ENCODE measurements at places on chromosomes 7 and 10.

- no peak for DNase-seq
These were observed 628.6 kb upstream of the POM121L12 start for GRCh38 chr7:52406808-52407207.

GRCh38 chr10:48976196-48976595, 36.6 kb upstream of the LRRC18 start:
- DNase-seq, result no peak

- DNase-seq, result no peak
These were observed 26.5 kb downstream of the SNX8 start for GRCh38 chr7:2287745-2288144.

DNA sequence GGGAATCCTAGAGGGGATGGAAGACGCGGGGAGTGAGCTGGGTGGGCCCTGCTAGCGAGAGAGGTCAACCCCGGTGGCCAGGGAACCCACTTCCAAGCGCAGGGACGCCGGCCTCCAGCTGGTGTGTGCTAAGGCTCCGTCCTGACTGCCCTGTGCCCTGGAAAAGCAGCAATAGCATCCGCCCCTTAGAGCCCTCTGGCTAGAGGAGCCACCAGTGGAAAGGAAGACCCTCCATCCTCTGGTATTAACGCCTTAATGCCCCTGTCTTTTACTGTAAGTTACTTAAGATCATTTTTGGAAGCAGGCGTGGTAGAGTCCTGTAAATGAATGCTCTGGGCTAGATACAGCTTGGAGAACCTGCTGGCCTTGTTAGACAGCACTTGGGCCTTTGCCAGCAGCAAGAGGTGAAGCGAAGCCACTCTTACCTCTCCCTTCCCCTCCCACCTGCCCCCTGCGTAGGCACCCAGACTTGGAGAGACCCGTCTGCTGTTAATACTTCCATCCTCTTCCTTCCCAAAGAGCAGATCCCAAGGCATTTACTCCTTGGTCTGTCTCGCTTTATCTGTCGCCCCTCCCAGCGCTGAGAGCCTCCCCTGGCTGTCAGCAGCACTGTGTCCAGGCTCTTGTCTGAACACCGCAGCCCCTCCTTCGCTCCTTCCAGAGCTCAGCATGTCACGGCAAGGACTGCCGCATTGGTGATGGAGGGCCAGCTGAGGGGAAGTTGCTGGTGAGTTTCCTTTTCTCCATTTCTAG, 4.6 kb downstream of the REPIN1 start:
- no peak for DNase-seq

DNA sequence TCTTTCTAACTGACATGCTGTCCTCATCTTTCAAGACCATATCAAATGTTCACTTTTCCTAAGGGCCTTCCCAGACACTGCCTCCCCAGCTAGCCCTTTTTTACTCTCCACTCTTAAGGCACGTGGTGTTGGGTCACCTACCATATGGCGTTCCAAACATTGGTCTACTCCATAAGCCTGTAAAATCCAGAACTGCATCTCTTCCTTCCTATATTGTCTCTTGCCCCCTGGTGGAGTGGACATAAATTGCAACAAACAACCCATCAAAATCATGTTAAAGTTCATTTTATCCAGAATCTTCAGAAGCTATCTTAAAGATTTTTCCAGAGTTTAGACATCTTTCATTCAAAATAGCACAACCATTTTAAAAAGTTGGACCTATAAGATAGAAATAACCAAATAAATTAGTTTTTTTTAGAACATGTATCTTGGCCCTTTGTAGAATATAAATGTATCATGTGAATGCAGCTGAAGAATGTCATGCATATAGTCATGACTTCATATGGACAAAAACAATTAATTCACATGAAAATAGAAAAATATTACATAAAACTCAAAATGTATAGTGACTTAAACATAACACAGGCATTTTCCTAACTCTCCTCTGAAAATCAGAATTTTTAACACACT, 180.6 kb upstream of the CHRM2 start:
- DNase-seq, result no peak

DNA sequence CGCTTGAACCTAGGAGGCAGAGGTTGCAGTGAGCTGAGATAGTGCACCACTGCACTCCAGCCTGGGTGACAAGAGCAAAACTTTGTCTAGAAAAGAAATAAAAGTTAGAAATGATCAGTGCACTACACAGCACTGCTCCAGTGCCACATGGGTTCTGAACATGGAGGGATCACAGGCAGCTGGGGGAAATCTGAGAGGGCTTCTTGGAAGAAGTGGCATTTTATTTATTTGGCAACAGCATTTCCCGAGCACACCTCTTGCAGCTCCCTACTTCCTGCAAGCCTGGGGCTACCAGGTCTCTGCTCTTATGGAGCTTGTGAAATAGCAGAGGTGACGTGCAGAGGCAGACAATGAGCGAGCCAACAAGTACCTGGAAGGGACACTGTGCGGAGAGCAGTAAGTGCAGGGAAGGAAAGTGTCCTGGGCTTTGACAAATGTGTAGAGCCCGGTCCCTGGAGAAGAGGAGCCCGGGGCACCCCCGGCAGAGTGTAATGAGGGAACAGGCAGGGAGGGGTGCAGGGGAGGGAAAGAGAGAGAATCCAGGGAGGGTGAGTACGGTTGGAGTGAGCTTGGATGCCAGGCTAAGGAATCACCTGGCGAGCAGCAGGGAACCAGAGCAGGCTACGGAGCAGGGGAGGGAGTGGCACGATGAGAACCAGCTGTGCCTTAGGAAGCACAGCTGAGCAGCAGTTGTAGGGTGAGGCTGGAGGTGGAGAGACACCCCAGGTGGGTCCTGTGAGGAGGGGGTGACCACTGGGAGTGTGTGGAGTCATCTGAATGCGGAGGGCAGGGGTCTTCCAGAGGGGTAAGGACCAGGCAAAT, 104.6 kb upstream of the CTBP2 start:
- DNase-seq, result no peak

DNA sequence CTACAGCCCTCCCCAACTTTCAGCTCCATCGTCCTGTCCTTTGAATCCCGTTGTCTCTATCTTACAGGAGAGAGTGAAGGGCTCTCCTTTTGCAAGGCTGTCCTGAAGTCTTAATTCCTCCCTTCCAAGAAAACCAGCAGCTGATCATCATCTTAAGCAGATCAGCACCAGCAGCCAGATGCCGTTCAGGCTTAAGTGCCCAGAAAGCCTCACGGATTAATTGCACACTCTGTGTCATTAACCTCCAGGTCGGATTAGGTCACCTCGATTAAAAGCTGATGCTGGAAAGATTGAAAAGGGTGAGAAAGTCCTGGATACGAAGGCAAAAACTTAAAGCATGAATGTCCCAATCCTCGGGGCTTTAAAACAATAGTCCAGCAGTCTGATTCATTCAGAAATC, 24.8 kb upstream of the ADARB2 start:
- no peak for DNase-seq

- DNase-seq, result no peak
These were observed 6.3 kb upstream of the TBATA start for GRCh38 chr10:70791386-70792039.

DNA sequence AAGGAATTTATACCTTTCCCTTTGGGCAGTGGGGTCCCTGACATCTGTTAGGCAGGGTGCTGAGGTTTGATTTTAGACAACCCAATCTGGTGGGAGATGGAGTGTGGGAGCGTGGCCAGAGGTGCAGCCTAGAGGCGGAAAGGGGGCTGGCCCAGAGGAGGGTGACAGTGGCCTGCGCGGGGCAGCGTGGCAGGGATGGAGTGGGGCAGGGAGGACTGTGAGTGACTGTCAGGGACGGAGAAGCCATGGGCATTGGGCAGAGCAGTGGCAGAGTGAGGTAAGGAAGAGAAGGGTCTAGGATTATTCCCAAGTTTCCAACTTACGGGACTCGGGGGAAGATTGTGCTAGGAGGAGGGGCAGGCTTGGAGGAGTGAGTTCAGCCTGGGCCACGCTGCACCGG, 181.9 kb downstream of the CCDC3 start:
- no peak for DNase-seq

DNA sequence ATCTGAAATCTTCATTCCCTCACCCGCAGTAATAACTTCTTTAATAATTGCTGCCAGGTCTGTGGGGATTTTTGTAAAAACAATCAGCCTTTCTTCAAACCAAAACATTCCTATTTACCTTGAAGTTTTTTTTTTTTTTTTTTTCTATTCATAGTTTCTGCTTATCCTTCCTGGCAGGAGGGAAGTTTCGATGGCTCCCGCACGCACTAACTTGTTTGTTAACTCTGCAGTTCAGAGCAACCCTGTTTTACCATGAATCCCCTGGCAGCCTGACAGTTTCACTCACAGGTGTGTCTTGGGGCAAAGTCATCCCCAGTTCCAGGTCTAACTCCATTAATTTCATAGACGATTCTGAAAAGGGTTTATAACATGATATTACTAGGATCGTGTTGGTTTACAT, 149.3 kb downstream of the KLF6 start:
- DNase-seq, result no peak

DNA sequence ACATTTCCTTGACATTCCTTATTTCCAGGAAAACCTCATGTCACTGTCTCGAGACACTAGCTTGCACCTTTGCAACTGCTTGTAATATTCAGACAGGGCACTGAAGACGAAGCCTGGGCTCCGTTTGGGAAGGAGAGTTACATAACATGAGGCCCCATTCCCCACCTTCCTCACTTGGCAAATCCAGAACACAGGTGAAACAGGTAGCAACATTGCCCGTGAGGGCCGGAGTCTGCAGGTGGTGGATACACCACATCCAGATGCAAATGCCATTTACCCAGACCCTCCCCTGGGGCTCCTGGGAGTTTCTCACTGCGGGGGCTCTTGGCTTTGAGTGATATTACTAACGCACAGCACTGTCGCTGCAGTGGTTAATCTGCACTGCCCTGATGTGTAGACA, 491.0 kb downstream of the PTPRN2 start:
- DNase-seq, result no peak

DNA sequence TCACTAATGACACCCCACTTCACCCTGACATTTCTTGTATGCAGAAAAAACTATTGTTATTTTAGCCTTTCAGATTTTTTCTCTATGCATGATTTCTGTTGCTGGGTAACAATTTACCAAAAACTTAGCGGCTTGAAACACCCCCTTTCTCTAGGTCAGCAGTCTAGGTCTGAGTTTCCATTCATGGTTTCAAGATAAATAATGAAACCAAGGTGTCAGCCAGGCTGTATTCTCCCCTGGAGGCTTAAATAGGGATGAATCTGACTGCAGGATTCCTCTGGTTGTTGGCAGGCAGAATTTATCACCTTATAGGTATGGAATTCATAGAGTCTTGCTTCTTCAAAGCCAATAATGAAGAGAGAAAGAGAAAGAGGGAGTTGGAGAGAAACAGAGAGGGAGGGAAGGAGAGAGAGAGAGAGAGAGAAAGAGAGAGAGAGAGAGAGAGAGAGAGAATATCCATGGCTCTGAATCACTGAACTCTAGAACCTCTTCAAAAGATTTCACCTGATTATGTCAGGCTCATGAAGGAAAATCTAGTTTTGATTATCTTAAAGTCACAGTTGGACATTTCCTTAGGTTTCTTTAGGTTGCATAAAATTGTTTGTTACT, 1224.6 kb upstream of the LRRTM3 start:
- no peak for DNase-seq

DNA sequence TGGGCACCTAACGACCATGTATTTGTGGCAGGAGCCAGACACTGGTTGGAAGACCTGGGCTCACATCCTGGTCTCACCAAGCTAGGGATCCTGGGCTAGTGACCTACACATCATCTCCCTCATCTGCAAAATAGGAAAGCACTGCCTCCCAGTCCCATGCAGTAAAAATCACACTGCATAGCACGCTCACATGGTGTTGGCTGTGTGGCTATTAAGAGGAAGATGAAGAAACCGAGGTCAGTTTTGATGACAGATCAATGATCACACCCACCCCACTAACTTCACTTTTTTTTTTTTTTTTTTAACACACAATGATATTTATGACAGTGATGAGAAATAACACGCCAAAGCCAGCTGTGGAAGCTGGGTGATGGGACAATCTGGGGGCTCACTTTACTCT, 146.5 kb downstream of the RNF216 start:
- DNase-seq, result no peak

DNA sequence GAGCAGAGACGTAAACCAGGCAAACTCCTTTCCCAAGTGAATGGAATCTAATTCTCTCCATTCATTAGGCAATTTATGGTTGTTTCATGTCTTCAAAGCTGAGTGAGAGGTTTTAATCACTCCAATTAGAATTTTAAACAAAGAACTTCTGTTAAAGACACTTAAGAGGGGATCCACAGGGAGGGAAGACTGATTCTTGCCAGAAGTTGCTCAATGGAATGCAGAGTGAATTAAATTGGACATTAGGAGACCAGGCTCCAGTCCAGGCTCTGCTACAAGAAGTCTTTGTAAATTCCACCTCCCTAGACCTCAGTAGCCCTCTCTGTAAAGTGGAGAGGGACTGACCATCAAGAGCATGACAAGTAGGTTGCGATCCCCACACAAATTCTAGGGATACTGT, 130.7 kb upstream of the TMEM72 start:
- DNase-seq, result no peak

- DNase-seq, result no peak
These were observed 22.7 kb upstream of the TOMM7 start for GRCh38 chr7:22845221-22845834.

DNA sequence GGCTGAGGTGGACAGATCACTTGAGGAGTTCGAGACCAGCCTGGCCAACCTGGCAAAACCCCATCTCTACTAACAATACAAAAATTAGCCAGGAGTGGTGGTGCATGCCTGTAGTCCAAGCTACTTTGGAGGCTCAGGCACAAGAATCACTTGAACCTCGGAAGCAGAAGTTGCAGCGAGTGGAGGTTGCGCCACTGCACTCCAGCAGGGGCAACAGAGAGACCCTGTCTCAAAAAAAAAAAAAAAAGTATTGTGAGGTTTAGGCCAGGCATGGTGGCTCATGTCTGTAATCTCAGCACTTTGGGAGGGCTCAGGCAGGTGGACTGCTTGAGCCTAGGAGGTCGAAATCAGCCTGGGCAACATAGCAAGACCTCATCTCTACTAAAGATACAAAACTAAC, 16.0 kb downstream of the TET1 start:
- no peak for DNase-seq

DNA sequence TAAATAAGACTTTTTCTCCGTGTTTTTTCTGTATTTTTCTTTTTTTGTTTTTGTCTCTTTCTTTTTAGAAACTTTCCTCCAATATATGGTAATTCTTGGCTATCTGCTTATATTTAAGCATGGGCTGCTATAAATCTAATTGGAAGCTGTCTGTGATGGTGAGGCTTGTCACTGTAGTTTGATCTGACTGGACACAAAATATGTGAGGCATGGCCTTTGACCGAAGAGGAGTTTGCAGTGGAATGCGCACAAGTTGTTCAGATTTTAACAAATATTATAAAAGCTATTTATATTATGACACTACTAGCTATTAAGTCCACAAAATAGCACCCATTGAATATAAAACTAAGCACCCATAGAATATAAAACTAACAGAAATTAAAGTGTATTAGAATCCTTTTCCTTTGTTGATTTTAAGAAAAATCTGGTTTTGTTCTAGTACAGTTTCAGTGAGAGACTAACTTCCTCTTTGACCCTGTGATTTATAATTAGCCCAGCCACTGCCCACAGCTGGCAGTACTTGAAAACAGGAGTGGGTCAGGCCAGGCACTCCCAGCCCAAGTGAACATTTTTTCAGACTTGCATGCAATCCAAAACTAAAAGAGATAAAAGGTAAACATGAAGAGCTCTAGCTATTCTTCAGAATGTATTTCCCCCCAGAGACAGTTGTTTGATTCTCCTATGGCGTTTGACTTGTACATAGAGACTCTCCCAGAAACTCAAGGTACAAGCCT, 69.9 kb upstream of the FGL2 start:
- DNase-seq, result no peak

- no peak for DNase-seq
These were observed 74.2 kb downstream of the RHOBTB1 start for GRCh38 chr10:60869652-60870415.

GRCh38 chr7:100085515-100085914, 3.3 kb upstream of the COPS6 start:
- DNase-seq, result no peak

GRCh38 chr7:15303357-15303756, 258.5 kb downstream of the AGMO start:
- DNase-seq, result no peak

Measured in NCI-H187 treated with DMSO at 0.1 percent for 48 hours (cell line).